Right cardiac atrium (tissue), 5 donors: ENCODE measurements at places on chromosomes 4 and X.

- no peak for DNase-seq
Measured at GRCh38 chr4:108391701-108392455, 223.1 kb upstream of the LEF1 start.

DNA sequence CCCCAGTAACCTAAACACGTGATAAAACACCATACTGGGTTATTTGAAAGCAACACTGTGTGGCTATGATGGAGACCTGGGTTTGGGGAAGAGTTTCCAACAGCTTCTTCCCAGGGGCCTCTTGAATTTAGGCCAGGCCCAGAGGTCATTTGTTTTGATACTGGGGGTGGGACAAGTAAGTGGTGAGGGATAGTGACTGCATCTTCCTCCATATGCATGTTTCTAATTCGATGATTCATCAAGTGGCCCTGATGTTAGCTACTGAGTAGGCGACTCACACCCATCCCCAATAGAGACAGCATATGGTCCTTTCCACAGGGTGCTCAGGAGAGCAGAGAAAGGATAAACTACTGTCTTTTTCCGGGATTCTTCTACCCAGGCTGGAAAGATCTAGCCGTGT is 2.7 kb downstream of the NDP start:
- no peak for DNase-seq

DNA sequence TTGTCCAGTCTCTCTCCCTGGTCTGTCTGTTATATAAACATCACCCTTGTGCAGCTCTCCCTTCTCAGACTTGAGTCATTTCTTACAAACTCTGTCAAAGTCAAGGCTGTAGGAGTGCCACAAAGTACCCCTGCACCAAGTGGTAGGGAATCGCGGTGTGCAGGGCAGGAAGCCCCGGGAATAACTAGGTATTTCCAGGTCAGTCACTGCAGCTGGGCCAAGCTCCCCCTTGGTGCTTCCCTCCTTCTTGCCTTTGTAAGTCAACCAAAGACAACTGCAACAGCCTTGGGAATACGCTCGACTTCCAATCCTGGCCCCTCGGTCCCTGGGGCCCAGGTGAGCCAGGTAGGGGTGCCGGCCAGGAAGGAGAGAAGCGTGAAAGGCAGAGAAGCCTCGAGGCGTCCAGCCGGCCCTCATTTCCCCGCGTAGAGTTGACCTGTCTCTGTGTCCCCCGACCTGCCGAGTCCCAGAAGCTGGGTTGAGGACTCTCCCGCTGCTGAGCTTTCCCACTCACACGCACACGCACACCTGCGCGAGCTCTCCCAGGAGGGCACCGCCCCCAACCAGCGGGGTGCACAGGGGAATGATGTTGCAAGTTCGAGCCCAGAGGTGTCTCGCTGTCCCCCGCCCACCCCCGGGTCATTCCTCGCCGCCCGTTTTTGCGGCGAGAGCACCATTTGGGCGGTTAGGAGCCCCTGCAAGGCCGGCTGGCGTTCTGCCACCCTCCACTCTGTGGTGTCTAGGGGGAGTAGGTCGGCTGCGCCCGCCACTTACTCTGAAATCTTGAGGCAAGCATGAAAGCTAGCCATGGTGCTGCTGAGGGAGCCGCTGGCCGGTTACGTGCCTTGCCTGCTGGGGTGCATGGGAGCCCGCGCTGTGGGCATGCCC is 22.8 kb upstream of the KIAA1210 start:
- peak; percentile 56 for DNase-seq

DNA sequence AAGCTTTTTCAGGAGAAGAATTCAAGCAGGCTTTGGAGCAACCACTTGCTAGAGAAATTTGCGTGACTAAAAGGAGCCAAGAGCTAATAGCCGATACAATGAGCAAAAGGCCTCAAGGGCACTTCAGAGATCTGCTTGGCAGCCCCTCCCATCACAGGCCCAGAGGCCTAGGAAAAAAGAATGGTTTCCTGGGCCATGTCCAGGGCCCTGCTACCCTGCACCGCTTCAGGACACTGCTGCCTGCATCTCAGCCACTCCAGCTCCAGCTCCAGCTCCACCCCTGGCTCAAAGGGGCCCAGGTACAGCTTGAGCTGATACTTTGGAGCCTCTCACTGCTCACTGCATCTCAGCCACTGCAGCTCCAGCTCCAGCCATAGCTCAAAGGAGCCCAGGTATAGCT is 98.9 kb downstream of the FAM13A start:
- DNase-seq: no peak

DNA sequence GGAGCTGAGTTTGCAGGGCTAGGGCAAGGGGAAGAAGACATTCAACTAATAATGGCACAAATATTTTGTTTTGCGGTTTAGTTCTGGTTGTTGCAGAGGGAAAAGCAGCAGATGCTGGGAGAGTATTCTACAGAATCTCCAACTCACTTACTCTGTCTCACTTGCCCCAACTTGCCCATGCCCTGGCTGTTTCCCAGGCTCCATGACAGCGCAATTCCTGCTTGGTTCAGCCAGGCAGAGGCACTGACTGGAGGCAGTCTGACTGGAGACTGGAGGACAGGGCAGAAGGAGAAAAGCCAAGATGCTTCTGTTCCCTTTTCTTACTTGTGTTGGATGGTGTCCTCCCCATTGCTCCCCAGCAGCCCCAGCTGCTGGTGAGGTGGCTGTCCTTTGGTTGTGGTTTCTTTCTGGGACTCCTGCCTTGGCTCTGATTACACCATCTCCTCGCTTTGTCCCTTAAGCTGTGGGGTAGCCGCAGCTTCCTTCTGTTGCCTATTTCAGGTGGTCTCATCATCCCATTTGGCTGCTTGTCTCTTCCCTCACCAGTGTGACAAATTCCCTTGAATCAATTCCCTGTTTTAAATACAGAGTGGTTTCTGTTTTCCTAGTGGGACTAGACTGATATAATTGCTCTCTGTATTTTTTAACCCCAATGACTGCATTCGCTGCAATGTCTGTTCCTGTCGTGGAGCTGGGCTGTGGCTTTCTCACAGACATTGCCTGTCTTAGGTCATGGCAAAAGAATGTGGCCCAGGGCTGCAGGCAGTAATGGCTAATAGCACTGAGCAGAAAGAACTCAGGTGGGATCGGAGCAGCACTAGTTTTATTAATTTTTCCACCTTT is 24.2 kb upstream of the RASL11B start:
- no peak for DNase-seq

GRCh38 chr4:152738827-152739226 is 40.7 kb downstream of the TIGD4 start:
- no peak for DNase-seq

- no peak for DNase-seq
Measured at GRCh38 chr4:121712001-121712651, 15.3 kb upstream of the ANXA5 start.

- no peak for DNase-seq
Measured at GRCh38 chr4:25402521-25402920, 25.5 kb downstream of the ANAPC4 start.

- DNase-seq: no peak
Measured at GRCh38 chr4:74975082-74975481, 42.2 kb downstream of the PARM1 start.

DNA sequence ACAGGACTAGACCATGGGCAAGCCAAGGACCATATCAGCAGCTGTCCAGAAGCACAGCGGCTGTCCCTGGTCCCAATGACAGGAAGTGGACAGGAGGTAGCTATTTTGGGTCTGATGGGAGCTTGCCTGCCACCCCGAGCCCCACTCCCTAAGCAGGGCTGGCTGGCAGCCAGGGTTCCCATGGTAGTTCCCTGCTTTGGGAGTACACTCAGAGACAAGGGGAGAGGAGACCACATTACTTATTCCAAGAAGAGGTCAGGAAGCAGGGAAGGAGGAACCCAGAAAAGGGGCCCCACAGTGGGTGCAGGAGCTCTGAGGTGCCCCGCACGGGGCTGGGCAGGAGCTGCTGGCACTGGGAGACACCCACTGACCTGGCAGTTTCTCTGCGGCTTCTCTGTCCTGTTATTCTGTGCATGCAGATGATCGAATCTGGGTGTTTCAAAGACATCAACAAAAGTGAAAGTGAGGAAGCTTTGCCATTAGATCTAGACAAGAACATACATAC is 36.3 kb downstream of the HTT-AS start:
- peak; percentile 88 for DNase-seq

DNA sequence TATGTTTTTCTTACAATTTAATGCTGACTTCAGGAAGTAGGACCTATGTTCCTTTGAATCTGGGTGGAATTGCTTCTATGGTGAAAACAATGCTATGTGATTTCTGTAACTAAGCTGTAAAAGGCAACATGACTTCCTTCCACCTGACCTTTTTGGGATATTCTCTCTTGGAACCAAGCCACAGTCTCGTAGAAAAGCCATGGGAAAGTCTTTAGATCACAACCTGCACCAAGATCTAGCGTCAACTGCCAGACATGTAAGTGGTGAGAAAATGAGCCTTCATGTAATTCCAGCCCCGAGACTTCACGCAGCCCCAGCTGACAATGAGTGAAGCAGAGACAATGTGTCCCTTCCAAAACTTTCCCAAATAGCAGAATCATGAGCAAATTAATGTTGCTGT is 297.0 kb upstream of the DCAF8L1 start:
- DNase-seq: no peak

DNA sequence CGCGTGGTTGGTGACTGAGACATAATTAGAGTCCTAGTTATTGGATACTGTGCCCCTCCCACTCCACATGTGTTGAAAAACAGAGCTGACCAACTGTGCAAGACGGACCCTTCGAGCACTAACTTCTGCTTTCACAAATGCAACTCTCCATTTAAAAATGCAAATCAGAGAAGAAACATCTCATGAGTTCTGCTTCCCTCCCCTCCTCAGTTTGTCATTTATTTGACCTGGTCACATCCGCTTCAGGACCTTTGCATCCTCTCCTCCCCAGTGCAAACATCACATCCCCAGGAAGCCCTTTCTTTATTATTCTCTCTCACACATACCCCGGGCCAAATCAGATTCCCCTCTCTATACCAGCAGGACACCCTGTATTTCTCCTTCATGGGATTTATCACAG is 38.1 kb upstream of the NOCT start:
- no peak for DNase-seq

DNA sequence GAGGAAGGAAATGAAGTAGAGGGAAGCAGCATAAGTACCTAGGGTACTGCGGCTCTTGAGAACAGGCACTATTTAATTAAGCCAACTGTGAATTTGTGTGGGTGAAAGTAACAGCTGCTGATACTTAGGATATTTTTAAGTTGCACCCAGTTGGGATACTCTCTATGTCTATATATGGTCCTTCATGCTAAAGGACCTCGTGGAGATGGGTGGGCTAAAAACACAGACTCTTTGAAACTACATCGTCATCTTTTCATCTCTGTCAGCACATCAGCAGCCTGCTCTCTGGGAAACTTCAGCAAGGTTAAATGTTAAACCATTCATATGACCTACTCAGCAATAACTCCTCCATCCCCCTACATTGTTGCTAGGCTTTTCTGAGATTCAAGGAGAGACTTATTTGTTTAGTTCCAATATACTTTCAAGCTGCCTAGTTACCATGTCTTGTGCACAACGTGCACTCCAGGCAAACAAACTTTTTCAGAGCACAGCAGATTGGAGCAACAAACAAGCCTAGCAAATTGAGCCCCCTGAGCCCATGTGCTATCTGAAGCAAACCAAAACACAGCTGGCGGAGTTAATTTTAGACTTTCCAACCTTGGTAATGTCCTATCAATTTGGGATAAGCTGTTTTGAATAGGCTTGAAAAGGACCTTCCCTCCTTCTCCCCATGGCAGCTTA is 6.2 kb upstream of the MOB1B start:
- no peak for DNase-seq

DNA sequence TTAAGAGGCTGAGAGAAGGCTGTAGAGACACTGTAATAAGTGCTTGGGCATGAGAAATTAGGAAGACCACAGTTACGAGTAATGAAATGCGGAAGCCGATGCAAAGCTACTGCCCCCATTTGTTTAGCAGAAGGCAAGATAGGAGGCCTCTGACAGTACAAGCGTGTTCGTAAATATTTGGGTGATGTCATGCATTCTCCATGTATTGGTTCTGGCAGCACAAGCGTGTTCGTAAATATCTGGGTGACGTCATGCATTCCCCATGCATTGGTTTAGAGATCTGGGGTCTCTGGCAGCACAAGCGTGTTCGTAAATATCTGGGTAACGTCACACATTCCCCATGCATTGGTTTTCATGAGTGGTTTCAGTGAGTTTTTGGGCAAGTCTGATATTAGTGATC is 661.5 kb upstream of the FRG1 start:
- no peak for DNase-seq

- DNase-seq: no peak
Measured at GRCh38 chrX:68842351-68842750, 13.5 kb downstream of the EFNB1 start.

GRCh38 chrX:17597327-17597726 is 140.0 kb upstream of the SCML1 start:
- no peak for DNase-seq

- DNase-seq: no peak
Measured at GRCh38 chr4:26131711-26132110, 189.1 kb upstream of the RBPJ start.

DNA sequence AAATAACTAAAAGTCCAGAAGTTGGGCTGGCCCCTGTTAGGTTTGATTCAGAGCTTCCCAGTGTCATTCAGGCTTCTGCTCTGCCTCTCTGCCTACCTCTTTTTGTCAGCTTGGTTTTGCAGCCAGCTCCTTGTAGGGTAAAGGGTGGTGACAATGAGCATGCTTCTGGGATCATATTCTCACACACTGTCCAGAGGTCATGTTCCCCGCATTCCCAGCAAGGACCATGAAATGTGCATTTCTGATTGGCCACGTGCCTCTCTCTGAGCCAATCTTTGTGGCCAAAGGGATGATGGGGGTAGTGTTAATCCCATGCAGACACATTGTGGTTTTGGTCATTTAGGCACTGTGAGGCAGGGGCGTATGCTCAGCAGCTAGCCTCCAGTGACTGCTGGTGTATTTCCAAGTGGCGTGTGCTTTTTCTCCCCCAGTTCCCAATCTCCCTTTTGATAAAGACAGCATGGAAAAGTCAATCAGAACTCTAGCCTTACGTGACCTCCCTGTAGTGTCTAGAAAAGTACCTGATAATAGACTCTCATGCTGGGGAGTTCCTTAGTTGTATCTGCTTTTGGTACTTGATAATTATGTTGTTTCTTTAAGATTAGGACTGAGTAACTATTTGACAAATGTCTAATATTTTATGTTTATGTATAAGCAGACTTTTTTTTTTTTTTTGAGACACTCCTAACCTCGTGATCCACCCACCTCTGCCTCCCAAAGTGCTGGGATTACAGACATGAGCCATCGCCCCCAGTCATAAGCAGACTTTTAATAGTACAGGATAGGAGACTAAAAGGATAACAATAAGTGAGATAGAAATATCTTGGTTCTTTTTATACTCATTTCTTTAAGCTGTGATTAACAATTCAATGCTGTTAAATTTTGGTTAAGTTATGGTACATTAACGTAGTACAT is 57.8 kb downstream of the KIAA0232 start:
- peak; percentile 28 for DNase-seq

- no peak for DNase-seq
Measured at GRCh38 chr4:3697033-3697432, 69.2 kb upstream of the ADRA2C start.

DNA sequence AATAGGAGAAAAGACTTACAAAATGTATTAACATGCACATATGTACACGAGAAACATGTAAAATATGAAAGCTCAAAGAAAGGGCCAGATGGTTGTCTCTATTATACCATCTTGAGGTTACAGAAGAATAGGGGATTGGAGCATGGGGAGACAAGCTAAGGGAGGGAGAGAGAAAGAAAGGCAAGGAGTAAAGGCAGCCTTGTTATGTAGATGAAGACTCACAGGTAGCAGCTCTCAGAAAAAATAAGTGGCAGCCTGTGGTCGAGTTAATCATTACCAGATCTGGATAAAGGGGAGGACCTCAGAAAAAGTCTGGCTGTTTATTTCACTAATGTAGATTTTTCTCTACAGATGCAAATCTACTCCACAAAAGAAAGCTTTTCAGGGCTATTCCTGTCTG is 26.6 kb upstream of the PPP1R2C start:
- no peak for DNase-seq

- no peak for DNase-seq
Measured at GRCh38 chrX:97268182-97268680, 384.5 kb downstream of the RPA4 start.
